ENCODE measurements at places on chromosomes 7 and 10.
A peak's percentile ranks its signal among the peaks of the same experiment; 100 is the strongest.

- no peak for DNase-seq
Observed at GRCh38 chr10:37831495-37832333, 25.7 kb downstream of the ZNF248 start.

DNA sequence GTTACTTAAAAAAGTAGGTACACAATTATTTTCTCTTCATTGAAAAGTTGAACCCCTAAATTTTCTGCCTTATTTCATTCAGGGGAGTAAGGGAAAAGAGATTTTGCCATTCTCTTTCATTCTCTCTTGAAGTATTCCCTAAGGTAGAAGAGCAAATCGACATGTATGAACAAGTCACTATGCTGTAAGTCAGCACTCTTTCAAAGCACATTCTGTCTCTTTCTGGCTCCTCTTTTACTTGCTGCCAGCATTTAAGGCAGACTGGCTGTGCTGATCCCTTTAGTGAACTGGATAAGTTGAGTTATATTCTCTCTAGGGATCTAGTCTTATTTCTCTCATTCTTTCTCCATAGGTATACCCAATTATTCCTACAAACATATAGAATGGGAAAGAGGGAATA, 222.3 kb upstream of the ZWINT start:
- no peak for DNase-seq

- DNase-seq, result no peak
Observed at GRCh38 chr7:4607311-4607729, 74.8 kb upstream of the FOXK1 start.

DNA sequence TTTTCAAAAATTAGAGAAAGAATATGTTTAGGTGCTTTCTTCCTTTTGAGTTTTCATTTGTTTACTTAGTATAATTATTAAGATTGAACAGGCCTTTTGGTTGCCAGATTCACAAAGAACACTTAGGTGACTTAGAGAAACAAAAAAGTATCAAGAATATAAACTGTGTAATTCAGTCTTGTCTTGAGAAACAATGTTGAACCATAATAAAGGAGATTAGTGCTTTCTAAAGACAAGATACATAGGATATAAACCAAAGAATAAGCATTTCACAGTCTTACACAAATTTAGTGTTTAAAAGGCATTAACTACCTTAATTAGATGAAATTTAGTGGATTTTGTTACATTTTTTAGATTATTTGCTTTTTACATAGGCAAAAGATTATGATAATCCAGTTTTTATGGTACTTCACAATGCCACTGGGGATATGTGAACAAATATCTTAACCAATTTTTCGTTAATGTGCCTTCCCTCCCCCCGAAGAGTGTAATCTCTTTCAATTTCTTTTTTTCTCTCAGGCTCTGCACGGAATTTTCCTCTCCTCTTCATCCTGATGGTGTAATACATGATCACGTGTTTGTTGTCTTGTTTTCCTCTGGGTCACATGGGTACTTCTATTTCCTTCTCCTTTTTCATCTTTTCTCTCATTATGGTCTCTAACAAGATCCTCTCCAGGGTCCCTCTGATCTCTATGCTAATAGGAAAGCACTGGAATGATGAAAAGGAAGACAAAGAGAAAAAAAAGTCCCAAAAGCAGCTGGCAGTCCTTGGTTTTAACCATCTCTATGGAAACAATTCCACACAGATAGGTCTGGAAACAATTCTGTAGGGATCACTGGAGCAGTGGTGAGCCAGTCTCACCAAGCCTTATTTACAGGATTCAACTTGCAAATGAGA, 3.7 kb upstream of the HNRNPH3 start:
- DNase-seq, result no peak

GRCh38 chr10:109835257-109835656, 88.1 kb downstream of the XPNPEP1 start:
- no peak for DNase-seq

DNA sequence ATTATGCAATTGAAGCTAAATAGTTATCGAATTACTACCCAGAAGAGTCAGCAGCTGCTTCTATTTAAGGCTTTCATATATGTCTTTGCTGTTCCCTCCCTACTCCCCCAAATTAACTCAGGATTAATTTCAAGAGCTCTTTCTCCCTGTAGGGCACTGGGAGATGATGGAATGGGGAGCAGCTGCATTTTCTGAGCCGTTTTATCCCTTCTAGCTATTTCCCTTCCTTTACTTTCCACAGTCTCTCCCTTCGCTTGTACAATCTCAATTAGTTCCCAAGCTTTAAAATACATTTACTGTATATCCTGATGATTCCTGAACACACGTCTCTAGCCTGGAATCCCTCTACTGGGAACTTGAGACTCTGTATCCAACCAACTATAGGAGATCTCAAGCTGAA, 19.8 kb upstream of the TSPAN12 start:
- no peak for DNase-seq

GRCh38 chr10:59173414-59173813, 3.0 kb upstream of the PHYHIPL start:
- DNase-seq, result no peak

DNA sequence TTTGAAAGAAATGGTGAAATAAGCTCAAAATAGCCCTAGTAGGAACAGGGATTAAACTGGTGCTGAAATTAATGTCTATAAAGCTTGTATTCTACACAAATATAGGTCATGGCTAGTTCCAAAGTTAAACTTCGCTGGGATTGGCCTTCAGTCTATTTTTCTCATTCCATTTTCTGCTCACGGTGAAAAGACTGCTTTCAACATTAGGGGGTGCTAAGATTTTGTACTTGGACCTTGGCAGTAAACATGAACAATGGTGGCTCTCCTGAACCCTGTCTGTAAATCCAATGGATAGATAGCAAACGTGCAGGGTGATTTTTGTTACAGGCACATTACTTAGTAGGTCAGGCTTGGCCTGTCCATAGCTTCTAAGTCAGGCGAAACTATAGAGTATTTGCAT, 36.0 kb upstream of the RSU1 start:
- DNase-seq, result peak; percentile 11

- DNase-seq, result peak; percentile 74
Observed at GRCh38 chr10:119655566-119656001, 4.4 kb downstream of the BAG3 start.

GRCh38 chr7:171912-172515, 20.4 kb upstream of the FAM20C start:
- no peak for DNase-seq

DNA sequence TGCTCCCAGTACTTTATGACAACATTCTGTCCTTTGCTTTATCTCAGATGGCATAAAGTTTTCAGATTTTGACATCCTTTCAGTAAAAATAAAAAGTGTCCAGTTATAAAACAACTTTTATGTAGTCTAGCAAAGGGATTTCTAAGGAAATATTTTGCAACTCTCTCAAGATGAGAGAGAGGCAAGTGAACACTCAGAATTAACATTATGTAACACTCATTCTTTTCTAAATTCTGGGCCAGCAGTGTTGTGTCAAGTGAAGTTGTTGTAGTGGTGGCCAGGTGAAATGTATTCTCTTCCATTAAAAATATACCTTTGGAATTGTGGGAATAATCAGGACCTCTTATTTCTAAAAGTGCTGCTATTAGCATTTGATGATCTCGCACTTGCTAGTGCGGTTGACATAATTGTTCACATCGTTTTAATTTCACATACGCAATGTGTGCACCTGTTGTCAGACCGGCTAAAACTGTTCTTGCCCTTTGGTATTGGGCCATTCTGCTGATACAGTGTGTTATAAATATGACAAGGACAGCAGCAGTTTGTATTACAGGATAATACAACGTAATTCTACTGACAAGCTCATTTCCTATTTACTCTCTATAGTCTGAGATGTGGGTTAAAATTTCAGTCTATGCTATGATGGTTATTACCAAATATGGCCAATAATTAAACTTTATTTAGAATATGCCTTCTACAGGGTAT, 23.8 kb downstream of the CPED1 start:
- no peak for DNase-seq

GRCh38 chr7:1847260-1848001, 177.4 kb downstream of the ELFN1 start:
- no peak for DNase-seq

DNA sequence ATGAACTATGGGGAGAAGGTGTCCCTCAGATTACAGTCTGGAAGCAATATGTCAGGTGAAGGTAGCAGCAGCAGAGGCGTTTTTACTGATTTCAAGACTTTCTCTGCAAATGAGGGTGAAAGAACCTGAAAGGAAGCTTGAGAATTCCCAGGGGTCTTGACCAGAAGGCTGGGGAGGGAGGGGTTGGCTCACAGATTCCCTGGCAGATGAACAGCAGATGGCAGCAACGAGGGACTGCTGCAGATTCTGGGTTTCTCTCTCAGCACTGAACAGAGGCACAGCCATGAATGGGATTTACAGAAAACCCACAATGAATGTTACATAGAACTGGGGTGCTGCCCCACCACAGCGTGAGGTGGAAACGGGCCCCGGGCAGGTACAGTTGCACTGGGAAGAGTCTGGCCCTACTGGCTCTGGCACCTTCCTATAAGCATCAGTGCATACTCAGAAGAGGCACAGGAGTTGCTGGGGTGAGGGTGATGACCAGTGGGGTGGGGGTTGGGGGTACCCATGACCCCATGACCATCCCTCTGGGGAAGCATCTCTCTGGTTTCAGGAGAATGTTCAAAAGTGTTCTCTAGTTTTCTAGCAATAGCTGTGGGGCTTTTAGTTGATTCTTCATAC, 317.8 kb downstream of the SH2D4B start:
- DNase-seq, result no peak

GRCh38 chr7:84196084-84196503, 1.5 kb upstream of the SEMA3A start:
- DNase-seq, result no peak

GRCh38 chr7:37820708-37821468, 27.5 kb upstream of the NME8 start:
- no peak for DNase-seq

DNA sequence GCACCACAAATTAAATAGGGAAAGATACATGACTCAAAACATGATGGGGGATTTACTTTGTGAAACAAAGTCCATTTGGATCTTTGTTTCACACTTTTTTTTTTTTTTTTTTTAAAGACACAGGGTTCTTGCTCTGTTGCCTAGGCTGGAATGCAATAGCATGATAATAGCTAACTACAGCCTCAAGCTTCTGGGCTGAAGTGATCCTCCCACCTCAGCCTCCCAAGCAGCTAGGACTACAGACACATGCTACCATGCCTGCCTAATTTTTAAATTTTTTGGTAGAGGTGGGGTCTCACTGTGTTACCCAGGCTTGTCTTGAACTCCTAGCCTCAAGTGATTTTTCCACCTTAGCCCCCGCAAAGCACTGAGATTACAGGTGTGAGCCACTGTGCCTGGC, 172.6 kb upstream of the KLF14 start:
- no peak for DNase-seq

DNA sequence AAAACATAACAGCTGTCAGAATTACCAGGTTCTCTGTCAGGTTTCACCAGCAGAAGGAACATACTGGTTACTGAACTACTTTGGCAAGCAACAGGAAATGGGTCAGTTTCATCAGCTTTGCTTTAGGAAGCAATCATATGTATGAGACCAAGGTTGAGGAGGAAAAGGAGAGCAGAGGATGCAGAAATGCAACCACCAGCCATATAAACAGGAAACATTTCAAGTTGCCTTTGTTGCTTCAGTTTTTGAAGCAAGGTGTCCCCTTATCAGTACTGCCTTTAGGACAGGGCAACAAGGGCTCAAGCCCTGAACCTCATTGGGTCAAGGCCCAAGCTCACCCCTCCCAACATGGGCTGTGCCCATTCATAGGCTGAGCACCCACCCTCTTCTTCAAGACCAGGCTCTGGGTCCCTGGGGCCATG, 10.2 kb downstream of the HIPK2 start:
- DNase-seq, result peak; percentile 74

DNA sequence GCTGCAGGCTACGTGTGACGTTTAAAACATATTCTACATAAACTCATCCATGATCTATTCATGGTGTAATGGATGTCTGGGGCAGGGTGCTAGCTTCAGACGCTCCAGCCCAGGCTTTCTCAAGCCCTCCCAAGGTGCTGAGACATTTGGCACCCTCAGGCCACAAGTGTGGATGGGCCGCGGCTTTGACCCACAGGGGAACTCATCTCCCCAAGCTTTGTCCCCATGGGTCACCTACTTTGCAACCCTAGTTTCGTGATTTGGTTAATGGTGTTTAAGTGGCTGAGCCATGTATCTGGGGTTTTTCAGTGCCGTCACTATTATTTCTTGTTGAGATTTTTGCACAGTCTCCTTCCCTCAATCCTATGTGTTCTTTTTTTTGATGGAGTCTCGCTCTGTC, 66.0 kb downstream of the GRK5 start:
- DNase-seq, result no peak

DNA sequence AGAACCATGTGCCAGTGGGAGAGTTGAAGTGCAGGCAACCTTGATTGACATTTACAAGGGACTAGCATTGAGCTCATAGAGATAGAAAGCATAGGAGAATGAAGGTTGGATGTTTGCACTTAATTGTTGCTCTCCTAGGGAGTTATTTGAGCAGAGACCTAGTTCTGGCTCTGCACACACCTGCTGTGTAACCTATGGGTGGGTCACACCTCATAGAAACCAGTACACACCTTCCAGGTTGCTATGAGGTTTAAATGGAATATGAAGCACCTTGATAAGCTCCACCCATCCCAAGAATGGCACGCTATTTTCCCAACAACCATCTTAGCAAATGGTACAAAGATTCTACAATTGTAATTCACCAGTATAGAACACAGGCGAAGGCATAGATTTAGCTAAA, 86.2 kb upstream of the AOAH start:
- DNase-seq, result no peak

GRCh38 chr7:135519233-135519688, 9.4 kb upstream of the CNOT4 start:
- no peak for DNase-seq

GRCh38 chr7:96579119-96579518, 130.5 kb downstream of the SEM1 start:
- no peak for DNase-seq

- no peak for DNase-seq
Observed at GRCh38 chr10:12975906-12976305, 25.6 kb downstream of the CCDC3 start.

DNA sequence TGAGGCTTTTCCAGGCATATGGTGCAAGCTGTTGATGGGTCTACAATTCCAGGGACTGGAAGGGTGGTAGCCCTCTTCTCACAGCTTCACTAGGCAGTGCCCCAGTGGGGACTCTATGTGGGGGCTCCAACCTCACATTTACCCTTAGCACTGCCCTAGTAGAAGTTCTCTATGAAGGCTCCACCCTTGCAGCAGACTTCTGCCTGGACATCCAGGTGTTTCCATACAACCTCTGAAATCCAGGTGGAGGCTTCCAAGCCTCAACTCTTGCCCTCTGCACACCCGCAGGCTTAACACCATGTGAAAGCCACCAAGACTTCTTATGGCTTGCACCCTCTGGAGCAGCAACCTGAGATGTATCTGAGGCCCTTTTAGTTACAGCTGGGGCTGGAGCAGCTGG, 87.8 kb downstream of the ZNF777 start:
- no peak for DNase-seq

GRCh38 chr10:46092524-46093081, 46.5 kb upstream of the MSMB start:
- no peak for DNase-seq

DNA sequence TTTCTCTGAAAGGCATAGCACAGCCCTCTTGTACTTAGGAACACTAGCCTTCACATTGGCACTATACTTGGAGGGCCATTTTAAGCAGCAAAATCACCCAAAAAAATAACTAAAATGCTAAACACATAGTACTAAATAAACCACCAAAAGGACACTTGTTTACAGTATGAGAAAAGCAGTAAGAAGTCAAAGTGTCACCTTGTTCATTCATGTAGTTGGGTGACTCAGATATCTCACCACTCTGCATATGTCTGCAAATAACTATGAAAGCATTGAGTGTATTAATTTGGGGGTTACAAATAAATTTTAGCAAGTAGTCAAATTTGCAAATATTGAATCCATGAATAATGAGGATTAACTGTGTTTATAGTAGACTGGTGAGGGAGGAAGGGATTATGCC, 107.6 kb downstream of the ELAPOR2 start:
- no peak for DNase-seq

All from activated CD4-positive, alpha-beta T cell treated with anti-CD3 and anti-CD28 coated beads, Interleukin-2, amount 50 U/mL, for 16 hours (primary cell).